ENCODE measurements at places on chromosomes 7 and 10.

DNA sequence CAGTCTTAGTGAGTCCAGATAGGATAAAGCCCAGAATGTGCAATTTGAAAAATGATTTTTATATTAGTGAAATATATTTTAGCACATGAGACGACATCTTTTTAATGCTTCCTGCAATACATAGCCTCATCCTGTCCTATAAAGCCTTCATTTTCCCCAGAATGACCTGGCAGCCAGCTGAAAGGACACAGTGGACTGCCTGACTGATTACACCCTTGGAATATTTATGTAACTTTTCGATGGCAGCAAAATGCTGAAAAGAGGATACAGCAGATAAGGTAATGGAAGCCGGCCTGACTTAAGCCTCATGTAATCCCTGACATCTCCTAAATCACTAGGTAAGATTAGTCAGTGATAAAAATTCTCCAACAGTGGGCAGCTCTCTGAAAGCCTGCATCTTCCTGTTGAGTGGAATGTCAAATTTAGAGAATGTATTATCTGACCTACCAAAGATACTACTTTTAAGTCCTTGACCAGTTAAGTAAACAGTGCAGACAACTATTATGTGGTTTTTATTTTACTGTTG lies 210.7 kb upstream of the STEAP1 start:
- DNase-seq: no peak

GRCh38 chr7:5497295-5498103 lies 73.9 kb upstream of the TNRC18 start:
- DNase-seq: no peak

- no peak for DNase-seq
Measured at GRCh38 chr7:117876761-117877160, 3.5 kb upstream of the CTTNBP2 start.

GRCh38 chr10:4334871-4335270 lies 491.1 kb upstream of the AKR1E2 start:
- DNase-seq: no peak

DNA sequence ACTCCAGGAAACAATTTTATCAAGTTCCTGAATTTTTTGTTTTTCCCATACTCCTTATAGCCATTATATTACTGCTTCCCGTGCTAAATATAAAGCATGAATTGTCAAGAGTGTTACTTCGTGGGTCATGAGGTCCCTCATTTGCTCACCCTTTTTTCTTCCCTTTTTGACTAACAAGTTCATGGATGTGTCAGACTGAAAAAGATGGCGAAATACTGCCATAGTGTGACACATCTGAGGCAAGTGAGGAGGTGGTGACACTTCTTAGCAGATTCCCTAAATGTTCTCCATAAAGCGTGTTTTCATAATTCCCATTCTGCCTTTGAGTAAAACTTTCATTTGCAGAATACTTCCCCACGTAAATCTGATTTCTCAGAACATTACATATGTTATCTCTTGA lies 269.6 kb upstream of the FZD1 start:
- no peak for DNase-seq
